EL (cell line): ENCODE measurements at places on chromosomes 6 and 20.

DNA sequence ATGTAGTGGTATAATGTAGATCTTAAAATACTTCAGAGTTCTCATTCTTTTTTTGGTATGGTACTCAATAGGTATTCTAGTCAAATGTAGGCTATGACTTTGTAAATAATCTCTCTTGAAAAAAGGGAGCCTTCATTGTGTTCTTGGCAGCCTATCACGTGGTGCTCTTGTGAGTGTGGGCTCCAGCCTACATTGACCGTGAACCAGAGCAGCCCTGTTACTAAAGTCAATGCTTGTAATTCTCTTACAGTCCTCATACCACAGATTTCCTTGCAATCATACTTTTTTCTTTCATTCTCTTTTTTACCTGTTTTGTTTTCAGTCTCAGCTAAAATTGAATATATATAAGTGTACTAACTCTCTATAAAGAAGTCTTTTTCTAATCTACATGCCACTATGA is 31.1 kb downstream of the ARID1B start:
- DNase-seq: no peak

DNA sequence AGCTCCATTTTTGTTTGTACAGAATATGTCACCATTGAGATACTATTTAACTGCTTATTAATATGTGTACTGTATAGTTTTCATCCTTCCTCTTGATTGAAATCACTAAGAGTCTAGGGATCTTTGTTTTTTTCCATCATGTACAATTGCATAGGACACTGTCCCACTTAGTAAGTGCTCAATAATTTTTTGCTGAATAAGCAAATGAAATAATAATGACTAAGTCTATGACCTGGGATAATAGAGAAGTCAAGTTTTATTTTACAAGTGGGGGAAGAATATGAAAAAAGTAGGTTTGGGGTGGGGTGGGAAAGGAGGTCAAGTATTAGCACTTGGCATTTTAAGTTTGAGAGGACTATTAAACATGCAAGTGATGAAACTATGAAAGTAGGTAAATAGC is 4.5 kb upstream of the EYS start:
- no peak for DNase-seq

- DNase-seq: no peak
Observed at GRCh38 chr6:10834823-10835222, 3.5 kb downstream of the MAK start.

DNA sequence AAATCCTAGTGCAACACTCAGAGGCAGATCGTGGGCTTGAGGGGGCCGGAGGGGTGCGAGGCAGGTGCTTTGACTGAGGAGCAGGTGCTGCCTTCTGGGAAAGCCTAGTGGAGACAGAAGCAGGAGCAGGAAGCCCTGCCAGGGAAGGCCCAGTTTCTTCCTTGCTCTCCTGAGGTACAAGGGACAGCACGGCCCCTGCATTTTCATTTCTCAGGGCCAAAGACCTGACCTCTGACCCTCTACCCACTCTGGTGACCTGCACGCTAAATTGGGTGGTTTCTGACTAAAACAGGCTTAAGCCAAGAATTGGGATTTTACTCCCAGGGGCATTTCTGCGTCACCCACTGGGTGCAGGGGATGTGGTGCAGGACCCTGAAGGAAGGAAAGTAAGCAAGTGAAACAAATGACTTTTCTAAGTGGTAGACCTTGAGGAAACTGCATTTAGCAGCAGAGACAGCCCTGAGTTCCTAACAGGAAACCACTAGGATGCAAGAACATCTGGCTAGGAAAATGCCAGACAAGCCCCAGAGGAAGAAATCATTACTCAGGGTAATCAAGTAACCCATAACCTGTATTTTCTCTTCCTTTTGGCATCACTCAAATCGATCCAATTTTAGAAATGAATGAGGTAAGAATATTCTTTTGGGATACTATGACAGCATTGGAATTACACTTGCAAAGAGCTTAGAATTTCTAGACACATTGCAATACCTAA is 141.7 kb downstream of the CD164 start:
- DNase-seq: no peak

DNA sequence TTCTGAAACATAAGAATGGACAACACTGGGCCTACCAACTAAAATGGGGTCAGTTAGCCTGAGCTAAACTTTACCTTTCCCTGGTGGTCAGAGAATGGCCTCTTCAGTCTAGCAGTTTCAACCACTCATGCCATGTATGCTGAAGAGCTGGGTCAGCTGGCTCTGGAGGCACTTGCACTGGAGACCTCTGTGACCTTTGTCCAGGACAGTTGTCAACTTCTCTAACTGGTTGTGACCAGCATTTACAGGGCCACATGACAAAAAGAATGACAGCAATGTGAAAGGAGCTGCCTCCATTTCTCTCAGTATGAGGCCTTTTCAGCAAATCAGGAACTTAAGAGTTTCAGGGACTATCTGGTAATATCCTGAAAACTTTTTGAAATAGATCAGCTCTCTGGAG is 59.9 kb upstream of the TMEM30A start:
- DNase-seq: no peak

DNA sequence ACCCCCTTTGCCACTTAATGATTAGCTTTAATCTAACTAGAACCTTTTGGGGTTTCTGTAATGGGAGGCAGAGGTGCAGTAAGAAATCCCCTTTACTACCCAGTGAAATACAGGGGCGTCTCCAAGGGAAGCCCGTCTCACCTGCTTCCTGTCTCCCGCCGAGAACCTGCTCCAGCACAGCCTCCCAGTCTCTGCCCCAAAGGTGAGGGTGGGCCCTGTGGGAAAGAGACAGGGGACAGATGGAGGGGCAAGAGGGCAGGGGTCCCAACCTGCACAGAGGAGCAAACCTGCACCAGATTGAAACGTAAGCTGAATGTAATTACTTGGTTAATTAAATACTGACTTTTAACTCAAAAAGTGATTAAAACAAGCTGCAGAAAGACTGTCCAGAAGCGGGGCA is 474.2 kb upstream of the SULF2 start:
- DNase-seq: no peak

- peak; percentile 29 for DNase-seq
Observed at GRCh38 chr6:140319209-140319608, 944.8 kb upstream of the CITED2 start.

DNA sequence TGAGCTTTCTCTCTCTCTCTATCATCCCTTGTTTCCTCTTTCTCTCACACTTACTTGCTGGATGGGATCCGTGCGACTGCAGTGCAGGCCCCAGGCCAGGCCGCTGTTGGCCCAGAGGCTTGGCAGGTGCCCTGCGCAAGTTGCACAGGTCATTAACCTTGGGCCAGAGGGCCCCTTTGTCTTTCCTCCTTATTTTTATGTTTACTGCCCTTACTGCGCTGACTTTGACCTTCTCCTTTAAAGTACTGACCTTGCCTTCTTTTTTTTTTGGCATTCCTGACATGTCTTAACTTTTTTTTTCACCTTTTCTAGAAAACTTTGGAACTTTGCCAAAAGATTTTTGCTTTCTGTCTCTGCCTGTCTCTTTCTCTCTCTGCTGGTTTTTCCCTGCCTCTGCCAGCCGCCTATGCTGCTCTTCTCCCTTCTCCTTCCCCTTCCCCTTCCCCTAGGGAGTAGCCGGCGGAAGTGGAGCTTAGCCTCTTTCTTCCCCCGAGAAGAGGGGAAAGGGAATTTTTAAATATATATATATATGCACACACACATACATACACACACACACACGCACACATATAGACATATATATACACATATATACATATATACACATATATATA is 59.6 kb upstream of the CDH4 start:
- DNase-seq: no peak

- DNase-seq: no peak
Observed at GRCh38 chr20:57977141-57977540, 251.3 kb downstream of the ANKRD60 start.

- DNase-seq: no peak
Observed at GRCh38 chr6:155224618-155225017, 39.2 kb upstream of the CLDN20 start.

- no peak for DNase-seq
Observed at GRCh38 chr6:167442796-167443680, 118.2 kb downstream of the TTLL2 start.

DNA sequence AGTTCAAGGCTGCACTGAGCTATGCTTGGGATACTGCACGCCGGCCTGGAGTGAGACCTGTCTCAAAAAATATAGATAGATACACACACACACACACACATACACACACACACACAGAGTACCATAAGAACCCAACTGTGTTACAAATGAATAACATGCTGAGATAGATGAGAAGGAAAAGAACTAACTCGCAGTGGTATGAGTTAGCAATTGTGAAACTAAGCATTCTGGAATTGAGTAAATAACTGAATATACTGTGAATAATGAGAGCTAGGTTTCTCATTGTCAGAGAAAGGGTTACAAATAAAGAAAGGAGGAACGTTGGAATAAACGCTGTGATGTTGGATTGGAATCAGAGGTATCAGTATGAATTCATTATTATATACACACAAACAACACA is 14.6 kb upstream of the FAXC start:
- DNase-seq: no peak

DNA sequence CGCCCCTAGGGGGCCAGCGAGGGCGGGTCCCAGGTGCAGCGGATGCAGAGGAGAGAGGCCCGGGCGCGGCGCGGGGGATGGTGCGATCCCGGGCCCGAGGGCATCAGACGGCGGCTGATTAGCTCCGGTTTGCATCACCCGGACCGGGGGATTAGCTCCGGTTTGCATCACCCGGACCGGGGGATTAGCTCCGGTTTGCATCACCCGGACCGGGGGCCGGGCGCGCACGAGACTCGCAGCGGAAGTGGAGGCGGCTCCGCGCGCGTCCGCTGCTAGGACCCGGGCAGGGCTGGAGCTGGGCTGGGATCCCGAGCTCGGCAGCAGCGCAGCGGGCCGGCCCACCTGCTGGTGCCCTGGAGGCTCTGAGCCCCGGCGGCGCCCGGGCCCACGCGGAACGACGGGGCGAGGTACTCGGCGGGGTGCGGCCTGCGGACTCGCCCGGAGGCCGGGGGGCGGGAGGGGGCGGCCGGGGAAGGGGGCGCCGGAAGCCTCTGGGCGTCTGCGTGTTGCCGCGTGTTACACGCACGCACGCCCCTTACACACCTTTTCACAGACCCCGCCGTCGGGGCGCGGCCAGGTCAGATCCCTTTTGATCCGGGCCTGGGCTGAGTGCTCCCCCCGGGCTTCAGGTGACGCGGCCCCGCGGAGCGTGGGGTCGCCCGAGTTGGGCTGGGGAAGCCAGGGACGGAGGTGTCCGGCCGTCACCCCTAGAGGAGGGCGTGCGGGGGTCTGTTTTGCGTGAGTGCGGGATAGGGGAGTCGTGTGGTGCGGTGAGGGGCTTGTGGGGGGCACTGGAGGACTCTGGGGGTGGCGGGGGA is 412 bp downstream of the TRIB3 start:
- peak; percentile 68 for DNase-seq

DNA sequence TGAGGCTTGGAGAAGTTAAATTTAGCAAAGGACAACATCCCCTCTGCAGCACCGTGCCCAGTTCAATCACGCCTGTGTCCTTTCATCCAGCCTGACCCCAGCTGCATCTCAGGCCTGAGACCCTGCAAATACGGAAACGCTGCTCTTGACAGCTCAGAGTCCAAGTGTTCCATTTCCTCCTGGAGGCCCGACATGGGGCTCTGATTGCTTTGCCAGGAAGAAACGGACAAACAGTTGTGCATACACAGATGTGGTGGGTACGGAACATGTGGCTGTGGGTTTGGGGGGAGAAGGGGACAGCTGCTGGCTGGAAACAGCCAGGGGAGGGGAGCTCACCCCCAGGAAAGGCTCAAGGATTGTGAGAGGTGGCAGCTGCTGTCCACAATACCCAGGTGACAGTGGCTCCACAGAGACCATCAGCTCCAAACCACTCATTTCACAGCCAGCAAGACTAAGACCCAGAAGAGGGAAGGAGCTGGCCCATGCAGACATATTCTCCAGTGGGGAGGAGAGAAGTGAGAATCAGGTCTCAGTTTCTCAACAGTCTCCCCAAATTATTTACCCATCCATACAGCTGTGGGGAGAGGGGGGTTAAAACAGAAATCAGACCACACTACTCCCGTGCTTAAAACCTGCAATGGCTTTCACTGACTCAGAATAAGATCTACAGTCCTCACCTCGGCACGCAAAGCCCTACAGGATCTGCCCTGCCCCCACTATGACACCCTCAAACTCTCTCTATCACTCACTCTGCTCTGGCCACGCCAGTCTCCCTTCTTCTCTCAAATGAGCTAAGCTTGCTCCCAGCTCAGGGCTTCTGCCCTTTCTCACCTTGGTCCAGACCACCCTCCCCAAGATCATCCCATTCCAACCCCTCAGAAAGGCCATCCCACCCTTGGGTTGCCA is 89.1 kb downstream of the PREX1 start:
- no peak for DNase-seq

GRCh38 chr6:103122766-103123601 is 1729.5 kb downstream of the GRIK2 start:
- peak; percentile 58 for DNase-seq

- peak; percentile 41 for DNase-seq
Observed at GRCh38 chr6:131060311-131060710, 2.7 kb downstream of the EPB41L2 start.

DNA sequence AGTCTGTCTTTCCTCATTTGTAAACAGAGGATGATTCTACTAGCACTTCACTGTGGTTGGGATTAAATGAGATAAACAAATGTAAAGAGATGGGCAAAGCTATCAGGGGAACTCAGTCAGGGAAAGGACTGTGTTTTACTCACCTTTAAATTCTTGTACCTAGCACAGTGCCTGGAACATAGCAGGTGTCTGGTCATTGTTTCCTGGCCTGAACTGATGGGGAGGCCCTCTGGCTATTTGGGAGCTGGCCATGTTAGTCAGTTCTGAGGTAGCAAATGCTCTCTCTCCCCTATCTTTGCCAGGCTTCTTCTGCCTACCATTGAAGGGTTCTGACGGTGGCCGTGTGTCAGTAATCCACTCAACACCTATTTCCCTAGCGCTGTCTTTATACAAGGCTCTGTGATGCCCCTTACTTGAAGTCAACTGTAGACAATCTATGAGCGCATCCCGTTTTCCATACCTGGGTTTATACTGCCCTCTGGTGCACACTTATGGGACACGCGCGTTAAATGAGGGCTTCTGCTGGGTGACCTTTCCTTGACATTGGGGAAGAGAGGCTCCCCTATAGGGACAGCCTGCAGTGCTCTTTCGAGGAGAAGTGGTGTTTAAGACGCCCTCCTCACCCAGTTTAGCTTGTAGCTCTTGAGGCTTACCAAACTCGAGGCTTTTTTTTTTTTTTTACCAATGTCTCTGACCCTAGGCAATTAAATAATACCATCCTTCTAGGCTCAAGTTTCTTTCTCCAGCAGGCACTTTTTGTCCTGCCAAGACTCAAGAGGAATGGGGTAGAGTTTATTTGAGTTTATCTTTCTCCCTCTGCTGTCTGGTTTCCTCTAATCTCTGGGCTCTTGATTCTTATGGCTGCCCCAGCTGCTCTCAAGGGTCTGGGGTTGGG is 4.0 kb upstream of the SPATS1 start:
- DNase-seq: peak; percentile 62

DNA sequence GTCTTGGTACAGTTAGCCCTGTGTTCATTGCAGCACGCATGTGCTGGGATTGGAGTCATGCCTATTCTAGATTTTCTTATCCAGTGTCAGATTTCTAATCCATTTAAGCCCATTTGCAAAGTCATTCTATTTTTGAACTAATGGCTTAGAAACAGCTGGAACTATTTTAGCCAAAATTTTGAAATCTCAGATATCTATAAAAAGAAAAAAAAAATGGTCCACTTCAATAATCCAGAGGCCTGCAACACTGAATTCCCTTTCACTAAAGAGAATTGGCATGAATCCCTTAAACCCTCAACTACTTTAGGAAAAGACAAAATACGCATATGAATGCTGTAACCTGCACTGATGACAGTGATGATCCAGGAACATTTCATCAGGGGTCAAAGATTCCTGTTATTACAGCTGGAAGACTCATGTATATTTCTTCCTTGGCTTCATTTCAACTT is 1.5 kb downstream of the COL21A1 start:
- no peak for DNase-seq

- no peak for DNase-seq
Observed at GRCh38 chr6:136226674-136227377, 23.3 kb downstream of the MTFR2 start.
